ENCODE measurements at places on chromosomes 7 and 10.

DNA sequence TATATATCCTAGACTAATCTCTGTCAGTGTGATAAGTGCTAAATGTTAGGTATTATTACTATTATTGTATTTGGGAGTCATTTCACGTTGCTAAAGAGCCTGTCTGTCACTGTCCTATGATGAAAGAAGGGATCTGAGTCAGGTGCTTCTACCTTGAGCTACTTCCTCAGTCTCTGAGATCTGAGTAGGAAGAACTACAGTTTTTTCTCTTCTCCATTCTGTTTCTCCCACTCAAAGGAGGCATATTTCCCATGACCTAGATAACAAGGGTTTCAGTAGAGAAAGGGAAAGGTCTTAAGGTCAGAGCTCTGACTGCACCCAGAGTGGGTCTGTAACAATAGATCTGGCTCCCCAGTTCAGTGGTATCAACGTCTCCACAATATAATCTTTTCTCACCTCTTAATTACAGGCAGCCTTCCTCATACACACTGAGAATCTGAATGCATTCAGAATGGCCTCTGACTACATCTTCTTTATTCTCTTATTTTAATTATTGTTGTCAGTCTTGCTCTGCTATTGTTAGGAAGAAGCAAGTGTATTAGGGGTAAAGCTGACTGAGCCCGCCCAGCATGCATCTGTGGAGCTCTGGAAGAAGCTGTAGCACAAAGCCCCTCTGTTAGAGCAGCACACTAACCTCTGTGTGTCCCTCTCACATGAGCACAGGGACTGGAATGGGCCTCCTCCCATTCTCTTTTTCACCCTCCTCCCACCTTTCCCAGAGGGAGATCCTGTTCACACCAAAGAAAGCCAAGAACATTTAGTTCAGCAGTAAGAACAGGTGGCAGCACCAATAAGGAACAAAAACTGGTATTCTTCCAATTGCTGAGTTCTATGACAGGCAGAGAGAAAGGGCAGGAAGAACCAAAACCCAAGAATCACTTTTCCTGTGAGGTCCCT, 38.1 kb downstream of the USP54 start:
- no peak for DNase-seq

- DNase-seq: no peak
These were observed 386.0 kb upstream of the SHH start for GRCh38 chr7:156198277-156198676.

DNA sequence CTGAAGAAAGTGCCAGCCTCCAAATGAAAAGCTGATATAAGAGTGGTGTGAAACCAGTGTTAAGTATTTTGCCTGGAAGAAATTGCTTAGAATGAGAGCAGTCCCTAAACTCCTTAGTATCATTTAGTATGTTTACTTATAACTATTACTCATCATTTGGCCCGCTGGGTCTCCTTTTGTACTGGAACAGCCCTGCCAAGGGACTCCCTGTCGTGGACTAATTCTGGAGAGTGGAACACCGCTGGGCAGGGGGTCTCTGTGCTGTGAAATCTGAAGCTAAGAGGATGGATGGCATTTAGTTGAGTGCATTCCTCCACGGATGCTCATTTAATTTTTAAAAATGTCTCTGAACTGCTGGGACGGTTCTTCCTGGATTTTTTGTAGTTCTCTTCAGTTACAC, 889.9 kb upstream of the C7orf33 start:
- no peak for DNase-seq

GRCh38 chr7:100674411-100675104, 1.0 kb downstream of the GNB2 start:
- no peak for DNase-seq

DNA sequence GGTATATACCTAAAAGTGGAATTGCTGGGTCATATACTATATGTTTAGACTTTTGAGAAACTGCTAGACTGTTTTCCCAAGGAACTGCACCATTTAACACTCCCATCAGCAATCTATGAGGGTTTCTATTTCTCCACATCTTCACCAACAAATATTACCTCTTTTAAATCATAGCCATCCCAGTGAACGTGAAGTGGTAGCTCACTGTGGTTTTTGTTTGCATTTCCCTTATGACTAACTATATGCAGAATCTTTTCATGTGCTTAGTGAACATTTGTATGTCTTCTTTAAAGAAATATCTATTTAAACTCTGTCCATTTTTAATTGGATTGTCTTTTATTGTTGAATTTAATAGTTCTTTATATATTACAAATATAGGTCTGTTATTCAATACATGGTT, 115.8 kb upstream of the SEC61G start:
- no peak for DNase-seq

DNA sequence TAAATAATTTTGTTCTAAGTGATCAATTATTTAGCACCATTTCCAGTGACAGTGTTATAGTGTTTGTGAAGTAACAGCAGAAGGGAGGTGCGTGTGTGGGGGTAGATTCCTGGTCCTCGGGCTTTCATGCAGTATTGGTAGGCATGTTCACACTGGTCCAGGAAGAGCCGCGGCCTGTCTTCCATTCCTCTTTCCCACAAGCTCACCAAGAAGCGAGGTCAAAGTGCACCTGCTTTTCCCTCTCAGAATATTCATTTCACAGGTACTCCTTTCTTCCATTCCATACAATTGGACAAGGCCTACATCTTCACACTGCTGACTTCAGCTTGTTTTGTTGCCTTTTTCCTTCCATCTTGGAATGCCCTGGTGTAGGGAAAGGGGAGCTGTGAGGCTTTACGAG, 151.8 kb upstream of the CELF2 start:
- no peak for DNase-seq

DNA sequence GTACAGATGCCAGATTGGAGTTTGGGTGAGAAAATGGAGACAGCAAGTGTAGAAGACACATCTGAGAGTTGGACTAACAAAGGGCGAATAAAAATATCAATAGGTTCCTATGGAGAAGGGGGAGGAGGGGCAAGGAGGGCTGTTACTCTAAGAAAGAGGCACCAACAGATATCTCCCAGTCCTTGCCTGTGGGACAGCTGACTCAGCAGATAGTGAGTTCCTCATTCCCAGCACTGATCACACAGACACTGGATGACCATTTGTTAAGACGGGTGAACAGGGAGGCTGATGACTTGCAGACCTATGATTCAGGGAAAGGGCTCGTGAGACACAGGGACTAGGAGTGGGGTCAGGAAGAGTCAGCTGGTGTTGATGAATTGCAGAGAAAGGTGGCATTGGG, 5.7 kb upstream of the PRR15 start:
- no peak for DNase-seq

DNA sequence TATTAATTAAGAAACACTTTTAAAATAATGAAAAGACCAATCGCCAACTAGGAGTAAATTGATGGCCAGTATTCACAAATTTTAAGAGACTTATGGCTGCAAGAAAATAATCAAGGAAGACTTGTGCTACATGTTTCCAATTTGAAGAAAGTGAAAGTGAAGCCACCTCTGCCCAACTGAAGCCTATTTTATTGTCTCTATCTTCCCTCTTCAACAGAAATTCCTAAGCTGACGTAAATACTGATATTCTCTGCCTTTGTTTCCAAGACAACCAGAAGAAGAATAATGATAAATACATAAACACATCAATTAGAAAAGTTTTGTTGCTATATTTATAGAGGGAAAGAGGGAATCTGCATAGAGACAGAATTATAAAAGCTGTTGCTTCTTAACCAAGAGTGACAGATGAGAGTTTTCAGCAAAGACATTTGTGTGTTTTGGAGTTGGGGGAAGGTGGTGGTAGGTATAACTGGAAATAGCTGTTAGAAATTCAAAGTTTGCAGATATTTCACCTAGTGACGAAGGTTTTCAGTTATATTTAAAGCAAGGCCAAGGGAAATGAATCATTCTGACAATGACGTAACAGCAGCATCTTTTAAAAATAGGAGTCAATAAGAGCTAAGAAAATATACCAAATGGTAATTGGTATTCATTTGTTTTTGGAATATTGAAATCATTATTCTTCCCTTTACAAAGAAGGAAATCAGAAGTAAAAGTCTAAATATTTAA, 576.6 kb upstream of the SORCS1 start:
- DNase-seq: no peak

DNA sequence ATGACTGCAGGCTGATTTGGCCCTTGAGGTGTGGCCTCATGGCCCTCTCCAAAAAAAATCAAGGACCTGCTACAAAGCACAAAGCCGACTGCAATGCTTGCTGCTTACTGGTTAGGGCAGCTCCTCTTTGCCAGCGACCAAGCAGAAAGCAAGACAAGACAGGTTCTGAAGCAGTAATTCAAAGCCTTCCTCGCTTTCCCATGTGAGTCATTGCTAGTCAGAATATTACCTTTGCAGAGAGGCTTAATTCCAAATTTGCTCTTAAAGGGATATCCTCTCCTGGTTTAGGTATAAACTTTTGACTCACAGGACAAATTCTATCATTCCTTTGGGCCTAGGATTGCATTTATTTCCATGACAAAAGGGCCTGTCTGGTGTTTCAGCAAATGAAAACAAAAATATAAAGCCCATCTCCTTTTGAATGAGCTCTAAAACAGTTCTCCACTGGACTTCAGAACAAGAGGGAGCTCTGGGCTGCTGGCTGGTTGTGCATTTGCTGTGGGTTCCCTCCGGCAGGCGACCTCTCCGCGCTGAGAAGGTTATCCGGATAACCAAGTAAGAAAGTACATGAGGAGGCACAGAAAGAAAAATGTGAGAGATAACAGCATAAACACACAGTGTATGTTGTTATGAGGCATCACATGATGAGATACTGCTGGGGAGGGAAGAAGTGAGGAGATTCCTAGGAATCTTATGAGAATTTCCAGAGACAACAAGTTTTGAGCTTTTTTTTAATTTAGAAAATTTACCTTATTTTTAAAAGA, 90.8 kb downstream of the EGFR start:
- no peak for DNase-seq

DNA sequence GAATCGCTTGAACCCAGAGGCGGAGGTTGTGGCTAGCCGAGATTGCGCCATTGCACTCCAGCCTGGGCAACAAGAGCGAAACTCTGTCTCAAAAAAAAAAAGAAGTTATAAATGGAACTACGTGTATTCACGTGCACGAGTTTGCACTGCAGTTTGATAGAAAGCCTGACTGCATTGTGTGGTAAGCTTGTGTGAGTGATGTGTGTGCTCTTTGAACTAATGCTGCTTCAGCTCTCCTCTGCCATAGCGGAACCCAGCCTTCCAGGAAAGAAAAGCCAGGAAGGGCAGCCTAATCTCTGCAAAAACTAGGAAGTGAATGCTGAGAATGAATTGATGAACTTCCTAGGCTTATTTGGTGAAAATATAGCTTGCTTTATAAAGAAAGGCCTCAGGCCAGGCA, 15.6 kb upstream of the MKRN1 start:
- no peak for DNase-seq

All from coronary artery (tissue), 2 donors.